ENCODE measurements at places on chromosomes 7 and 10.

DNA sequence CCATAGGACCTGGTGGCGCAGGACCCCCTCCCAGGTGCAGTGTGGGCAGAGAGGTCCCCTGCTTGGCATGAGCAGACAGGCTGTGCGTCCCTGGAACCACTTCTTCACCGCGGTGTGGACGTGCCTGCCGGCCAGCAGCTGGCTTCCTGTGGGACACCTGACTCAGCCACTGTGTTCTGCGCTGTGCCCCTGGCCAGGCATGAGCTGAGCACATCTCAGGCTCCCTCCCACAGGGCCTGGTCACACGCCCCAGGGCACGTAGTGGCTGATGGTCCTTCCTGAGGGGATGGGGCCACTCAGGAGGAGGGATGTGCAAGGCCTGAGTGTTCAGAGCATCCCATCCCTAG lies 3.5 kb upstream of the DEPP1 start:
- DNase-seq = no peak

DNA sequence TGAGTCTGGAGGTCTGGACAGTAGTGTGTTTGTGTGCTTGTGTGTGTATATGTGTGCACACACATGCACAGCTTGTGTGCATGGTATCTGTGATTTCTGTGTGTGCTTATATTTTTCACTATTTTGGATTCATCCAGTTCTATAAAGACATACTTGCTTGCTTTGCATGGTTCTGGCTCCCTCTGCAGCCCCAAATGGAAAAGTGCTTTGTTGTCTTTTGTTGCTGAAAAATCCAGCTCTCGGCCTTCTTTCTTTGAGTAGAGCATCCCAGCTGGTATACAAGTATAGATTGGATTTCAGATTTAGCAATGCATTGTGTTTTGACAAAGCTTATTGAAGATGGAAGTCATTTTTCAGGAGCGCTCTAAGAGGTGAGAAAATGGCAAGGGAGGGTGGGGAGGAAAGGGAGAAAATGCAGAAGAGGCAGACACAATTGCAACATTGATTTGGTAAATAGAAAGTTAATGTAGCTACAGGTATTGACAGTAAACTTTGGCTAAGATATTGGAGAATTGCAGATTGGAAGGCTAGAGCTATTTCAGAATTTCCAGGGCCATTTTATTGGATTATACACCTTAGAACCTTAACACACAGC lies 333.9 kb downstream of the AUTS2 start:
- no peak for DNase-seq

DNA sequence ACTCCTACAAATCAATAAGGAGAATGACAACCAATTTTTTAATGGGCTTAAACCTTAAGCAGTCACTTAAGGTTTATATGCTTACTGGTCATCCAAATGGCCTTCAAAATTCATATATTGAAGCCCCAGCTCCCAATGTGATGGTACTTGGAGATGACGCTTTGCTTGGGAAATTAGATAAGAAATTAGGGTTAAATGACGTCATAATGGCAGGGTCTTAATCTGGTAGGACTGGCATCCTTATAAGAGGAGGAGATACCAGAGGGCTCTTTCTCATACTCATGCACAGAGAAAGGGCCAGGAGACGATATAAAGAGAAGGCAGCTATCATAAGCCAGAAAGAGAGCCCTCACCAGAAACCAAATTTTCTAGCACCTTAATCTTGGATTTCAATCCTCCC lies 350.8 kb upstream of the NFE2L3 start:
- no peak for DNase-seq

DNA sequence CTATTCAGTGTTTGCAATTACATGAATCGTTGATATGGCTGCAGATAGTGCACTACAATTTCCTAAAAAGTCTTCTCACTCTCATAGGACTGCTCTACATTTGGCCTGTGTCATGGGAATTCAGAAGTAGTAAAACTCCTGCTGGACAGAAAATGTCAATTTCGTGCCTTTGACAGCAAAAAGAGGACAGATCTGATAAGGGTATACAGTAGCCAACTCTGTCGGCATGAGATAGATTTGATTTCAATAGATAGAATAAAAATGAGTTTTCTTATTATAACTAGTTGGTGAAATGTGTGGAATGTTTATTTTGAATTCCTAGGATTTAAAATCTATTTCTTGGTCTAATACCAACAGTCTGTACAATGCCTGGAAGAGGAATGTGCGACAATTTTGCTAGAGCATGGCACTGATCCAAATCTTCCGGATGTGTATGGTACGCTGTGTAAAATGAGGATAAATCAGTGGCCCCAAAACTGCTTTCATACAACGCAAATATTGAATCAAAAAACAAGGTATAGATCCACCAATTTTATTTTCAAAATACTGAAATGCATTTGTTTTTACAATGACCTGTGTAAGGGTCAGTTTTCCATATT lies 133.5 kb upstream of the CDK13 start:
- DNase-seq = no peak

DNA sequence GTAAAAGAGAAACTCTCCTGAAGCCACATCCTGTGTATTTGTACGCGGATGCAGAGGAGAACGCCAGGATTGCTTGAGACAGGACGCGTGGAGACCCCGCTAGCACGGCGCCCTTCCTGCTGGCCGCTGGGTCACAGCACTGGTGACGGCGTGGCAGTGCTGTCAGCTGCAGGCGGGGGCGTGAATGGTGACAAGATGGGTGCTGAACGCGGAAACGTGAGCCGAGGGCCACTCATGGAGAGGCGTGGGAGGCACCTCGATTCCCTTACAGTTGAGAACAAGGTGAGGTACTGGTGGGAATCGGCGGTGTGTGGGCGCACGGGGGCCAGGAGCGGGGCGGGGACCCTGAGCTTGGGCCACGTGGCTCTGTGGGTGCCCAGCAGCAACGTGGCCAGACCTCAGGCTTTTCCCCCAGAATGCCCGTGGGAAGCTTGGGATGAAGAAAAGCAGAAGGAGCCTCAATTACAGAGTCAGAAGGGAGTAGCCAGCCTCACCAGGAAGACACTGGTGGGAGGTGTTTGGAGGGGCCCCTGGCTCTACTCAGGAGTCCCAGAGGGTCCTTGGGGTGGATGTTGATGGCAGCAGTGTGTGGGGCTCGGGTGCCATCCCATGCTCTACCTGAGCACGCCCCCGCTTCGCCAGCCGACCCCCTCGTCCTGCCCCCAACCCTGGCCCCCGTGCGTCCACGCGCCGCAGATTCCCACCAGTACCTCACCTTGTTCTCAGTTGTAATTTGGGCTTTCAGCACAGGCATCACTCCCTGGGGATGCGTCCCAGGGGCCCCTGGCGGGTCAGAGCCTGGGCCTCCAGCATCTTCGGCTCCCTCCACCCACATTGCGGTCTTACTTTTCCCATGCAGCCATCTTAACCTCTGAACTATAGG lies 208.4 kb upstream of the TCERG1L start:
- no peak for DNase-seq

GRCh38 chr10:33134011-33134751 lies 176.2 kb upstream of the ITGB1 start:
- peak; percentile 64 for DNase-seq

DNA sequence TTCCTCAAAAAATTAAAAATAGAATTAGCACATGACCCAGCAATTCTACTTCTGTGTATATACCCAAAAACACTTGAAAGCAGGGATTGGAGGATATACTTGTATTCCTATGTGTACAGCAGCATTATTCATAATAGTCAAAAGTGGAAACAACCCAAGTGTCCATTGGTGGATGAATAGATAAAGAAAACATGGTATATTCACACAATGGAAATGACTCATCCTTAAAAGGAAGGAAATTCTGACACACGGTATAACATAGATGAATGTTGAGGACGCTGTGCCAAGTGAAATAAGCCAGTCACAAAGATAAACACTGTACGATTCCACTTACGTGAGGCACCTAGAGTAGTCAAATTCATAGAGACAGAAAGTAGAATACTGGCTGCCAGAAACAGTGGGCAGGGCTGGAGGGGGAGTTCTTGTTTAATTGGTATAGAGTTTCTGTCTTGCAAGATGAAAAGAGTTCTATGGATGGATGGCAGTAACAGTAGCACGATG lies 26.6 kb upstream of the KAT6B start:
- DNase-seq = no peak

- DNase-seq = no peak
Measured at GRCh38 chr10:118844731-118845521, 90.2 kb upstream of the CACUL1 start.

DNA sequence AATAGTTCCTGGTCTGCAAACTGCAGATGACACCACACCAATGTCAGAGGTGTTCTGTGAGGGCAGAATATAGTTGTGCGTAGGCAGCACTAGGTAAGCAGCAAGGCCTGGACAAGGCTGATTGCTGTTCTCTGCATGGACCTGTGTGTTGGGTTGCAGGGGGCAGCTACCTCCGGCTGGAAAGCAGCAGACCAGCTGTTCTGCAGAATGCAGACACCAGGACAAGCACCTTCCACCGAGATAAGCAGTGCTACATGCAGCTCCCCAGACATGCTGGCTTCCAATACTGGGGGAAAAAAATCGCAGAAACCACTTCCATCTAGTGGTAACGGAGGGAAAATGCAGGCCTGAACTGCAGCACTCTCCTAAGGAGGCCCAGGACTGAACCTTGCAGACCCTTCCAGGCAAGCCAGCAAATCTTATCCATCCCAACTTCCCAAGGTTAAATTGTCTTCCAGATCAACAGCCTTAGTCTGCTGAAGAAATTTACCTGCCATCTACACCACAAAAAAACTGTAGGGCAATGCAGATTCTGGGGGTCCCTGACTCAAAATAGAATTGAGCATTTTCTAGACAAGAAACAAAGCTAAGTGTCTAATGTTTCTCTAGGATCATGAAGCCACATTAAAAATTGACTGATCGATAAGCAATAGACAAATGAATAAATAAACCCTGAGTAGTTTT lies 50.5 kb upstream of the COBL start:
- DNase-seq = no peak

DNA sequence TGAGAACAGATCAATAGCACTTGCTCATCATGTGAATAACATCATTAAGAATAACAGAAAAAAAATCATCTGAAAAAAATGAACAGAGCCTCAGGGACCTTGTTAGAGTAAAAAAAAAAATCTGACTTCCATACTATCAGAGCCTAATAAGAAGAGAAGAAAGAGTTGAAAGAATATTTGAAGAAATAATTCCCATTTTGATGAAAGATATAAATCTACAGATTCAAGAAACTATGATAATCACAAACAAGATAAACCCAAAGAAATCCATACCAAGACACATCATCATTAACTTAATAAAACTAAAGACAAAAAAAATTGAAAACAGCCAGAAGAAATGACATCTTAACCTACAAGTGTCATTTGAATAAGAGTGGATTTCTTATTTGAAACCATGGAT lies 134.4 kb downstream of the BMS1 start:
- DNase-seq = no peak

DNA sequence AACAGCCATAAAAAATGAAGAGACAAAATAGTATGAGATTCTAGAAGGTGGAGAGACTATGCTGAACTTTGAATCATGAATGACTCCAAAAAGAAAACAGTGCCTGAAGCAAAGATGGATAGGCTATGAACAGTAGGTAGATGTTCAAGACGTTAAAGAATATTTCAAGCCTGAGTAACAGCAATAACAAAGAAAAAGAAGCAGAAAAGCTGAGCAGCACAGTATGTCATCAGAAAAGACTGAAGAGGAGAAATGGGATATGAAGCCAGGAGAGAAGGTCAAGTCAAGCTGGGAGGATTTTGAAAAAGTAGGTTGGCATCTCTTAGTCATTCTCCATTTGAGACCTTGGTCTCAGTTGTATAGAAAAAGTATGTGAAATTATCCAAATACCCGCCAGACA lies 484.4 kb downstream of the SORCS1 start:
- no peak for DNase-seq

DNA sequence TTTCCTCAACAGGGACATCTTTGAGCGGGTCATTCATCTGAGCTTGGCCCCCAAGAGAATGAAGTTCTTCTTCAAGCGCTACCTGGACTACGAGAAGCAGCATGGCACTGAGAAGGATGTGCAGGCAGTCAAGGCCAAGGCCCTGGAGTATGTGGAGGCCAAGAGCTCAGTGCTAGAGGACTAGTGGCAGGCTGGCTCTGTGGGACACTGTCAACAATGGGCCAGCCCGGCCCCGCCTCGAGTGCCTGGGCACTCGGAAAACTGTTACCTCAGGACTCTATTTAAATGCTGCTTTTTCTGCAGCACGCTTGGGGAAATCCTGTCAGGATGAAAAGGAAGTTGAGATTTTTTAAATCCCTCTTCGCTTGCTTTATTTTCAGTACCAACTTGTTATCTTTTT lies 6.8 kb downstream of the CALHM2 start:
- DNase-seq = no peak

- DNase-seq = no peak
Measured at GRCh38 chr7:131924857-131925256, 368.4 kb upstream of the PODXL start.

DNA sequence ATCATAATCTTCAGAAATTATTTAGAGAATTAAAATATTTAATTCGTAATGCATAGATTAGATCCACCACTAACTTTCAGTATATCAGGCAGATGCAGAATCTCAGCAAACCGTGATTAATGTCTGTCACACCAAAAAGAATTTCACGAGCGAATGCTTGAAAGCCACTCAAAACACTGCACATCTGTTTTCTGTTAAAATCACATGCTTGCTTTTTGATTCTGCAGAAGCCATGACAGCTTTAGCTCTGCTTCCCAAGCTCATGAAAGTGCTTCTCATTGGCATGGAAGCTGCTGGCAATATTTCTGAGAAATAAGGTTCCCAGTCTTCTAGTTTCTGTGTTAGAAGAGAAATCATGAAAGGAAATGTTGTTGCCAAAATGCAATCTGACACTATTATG lies 837.8 kb upstream of the LRRN3 start:
- DNase-seq = no peak

- no peak for DNase-seq
Measured at GRCh38 chr10:6813306-6813705, 233.2 kb upstream of the PRKCQ start.

DNA sequence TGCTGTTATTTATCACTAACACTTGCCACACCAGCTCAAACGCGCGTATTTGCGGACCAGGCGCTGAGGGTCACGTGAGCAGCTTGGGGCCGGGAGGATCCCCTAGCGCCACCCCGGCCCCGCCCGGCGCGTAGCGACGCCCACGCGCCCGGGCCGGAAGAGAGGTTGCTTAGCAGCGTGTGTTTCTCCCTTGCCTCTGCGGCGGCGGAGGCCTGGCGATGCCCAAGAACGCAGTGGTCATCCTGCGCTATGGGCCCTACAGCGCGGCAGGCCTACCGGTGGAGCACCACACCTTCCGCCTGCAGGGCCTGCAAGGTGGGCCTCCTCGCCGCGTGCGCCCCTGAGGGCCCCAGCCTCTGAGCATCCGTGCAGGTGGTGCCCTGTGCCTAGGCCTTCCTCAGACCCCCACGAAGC lies at the start of gene C10orf53:
TSS of gene C10orf53 (plus strand) at position 172 of the 414 bp plus-strand sequence. CDS start at position 219, 47 bp downstream.
- no peak for DNase-seq

Measured in stimulated activated CD4-positive, alpha-beta T cell treated with anti-CD3 and anti-CD28 coated beads, Interleukin-1b, Interleukin-23, amount 100 ng/mL, for 1 hour (primary cell).